ENCODE measurements at places on chromosomes 5 and 9.
A peak's percentile ranks its signal among the peaks of the same experiment; 100 is the strongest.

GRCh38 chr9:121350993-121351561 is 19.0 kb downstream of the STOM start:
- peak; percentile 20 for DNase-seq

- DNase-seq = no peak
Observed at GRCh38 chr9:78575771-78576170, 278.8 kb downstream of the PSAT1 start.

DNA sequence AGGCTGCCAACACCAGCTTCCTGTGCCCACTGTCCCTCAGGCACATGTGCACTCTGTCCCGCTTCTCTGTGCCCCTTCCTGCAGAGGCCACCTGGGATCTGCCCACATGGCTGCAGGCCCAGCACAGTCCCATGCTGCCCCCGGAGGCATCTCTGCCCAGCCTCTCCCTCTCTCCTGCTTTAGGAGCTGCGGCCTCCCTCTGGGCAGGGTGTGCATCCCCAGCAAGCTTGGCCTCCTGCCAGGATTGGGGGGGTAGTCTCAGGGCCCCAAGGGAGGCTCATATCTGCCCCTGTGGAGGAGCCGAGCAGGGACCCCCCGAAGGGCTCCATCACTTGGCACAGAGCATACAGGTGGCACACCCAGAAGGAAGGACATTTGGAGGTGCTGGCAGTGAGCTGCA is 24.8 kb downstream of the FLT4 start:
- DNase-seq = no peak

DNA sequence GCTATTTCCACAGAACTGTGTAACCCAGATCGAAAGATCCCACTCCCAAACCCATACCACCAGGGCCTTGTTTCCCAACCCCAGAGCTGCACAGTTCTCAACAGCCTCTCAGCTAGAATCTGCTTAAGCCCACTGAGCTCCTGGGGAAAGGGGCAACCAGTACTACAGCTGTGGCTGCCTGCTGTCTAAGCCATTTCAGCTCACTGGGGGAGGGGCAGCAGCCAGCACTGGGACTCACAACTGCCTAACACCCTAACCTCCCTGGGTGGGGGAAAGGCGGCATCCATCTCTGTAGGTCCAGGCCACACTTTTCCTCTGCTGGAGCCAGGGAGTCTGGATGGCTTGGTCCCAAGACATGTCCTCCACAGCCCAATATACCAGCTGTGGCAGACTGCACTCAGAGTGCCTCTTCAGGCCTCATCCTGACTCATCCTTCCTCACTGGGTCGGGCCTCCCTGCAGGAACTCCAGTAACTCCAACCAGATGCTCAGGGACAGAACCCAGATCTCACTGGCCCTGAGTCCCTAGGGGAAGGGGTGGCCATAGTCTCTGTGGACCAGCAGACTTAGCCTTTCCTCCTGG is 241.4 kb downstream of the HINT1 start:
- no peak for DNase-seq

GRCh38 chr9:133536080-133536479 is 1.6 kb downstream of the ADAMTSL2 start:
- DNase-seq = no peak

DNA sequence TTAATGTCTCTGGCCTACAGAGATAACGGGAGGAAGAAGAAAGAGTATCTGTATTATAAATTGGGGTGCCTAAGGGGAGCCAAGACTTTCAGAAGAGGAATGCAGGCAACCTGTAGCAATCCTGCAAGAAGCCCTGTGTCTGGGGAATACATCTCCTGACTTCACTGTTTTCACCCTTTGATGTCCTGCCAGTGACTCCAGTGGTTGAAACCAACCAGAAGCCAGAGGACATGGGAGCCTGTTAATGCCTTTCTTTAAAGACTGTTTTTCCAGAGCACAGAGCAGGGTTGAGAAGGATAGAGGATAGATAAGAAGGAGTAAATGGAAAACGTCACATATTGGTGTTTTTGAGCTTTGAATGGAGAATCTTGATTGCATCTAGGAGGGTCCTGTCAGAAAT is 151.2 kb downstream of the HACD4 start:
- DNase-seq = no peak

- DNase-seq = no peak
Observed at GRCh38 chr5:138662599-138662998, 87.4 kb upstream of the HSPA9 start.

DNA sequence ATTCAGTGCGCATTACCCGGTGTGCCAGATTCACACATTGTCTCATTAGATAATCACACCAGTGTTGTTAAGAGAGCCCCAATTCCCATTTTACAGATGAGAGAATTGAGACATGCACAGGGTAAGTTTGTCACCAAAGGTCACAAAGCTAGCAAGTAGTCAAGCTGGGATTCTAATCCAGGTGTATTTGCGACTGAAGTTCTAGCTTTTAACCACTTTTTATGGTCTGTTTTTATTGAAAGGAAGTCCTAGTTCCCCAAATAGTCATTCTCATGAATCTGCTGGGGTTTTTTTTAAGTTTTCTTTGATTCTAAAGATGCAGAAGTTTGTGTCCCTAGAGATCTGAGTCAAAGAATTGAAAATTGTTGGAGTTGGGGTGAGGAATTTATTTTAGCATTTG is 136.5 kb downstream of the DPYSL3 start:
- no peak for DNase-seq

DNA sequence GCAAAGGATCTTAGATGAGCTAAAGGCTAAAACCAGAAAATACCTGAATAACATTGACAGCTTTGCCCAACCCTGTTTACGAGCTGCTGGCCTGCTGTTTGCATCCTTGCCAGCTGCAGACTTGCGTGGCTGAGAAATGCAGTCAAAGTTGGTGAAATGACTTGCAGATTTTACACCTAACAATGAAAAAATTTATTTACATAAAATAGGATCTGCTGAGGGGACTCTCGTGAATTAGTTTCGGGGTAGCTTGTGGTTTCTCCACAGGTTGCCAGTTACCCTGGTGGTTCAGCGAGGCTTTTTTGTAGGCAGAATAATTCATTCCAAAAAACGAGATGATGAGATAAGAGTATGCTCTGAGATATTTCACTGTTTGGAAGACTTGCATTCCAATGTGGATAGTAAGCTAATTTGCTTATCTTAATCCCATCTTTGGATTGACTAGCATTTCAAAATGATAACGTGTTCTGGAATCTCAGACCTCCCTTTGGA is 65.7 kb upstream of the FANCC start:
- no peak for DNase-seq

GRCh38 chr9:121788686-121789366 is 137.4 kb downstream of the DAB2IP start:
- DNase-seq = no peak

GRCh38 chr5:80933036-80933435 is 27.1 kb upstream of the RASGRF2 start:
- DNase-seq = no peak

DNA sequence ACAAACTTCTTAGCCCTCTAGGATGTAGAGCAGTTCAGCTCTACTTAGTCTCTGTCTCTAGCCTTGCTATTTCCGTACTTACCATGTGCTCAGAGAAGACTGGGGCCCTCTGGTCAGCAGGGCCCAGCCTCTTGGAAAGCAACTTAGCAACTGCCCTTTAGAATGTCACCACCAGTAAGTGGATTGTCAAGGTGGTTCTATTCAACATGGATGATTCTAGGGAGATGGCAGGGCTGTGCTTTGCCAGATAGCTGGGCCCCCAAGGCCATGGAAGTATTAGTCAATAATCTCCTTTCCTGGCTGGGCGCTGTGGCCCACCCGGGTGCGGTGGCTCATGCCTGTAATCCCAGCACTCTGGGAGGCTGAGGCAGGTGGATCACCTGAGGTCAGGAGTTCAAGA is 177.6 kb upstream of the MVB12B start:
- no peak for DNase-seq

GRCh38 chr5:67246108-67246507 is 49.5 kb upstream of the CD180 start:
- no peak for DNase-seq

DNA sequence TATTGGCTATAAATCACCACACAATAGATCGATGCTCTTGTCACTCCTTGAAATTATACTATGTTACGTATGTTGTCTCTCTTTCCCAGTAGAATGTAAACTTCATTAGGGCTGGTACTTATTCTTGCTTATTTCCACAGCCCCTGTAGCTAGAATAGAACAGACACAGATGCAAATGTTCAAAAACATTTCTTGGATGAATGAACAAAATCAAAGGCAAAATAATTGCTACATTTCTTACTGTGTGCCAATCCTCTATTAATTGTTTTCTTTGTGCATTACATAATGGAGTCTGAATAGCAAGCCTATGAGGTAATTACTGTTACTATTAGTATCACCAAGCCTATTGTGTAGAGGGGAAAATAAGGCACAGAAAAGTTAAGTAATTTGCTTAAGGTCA is 725 bp upstream of the OR13C2 start:
- DNase-seq = no peak

DNA sequence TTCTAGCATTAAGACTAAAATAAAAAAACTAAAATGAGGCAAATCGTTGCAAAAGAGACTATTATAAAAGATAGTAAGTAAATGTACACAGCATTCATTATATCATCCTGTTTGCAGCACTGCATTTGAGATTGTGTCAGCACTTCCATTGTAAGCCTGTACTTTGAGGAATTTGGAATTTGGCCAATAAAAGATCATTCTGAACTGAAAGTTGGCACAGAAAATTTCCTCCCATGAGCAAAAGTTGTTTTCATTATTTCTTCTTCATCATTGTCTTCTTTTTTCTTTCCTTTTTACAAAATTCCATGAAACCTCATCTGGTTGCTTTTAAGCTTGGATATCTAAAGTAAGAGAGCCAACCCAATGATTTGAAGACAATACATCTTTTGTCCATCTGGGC is 199.3 kb upstream of the ADAMTSL1 start:
- no peak for DNase-seq

- no peak for DNase-seq
Observed at GRCh38 chr9:107094370-107094769, 188.7 kb upstream of the RAD23B start.

- no peak for DNase-seq
Observed at GRCh38 chr9:124527781-124528180, 20.6 kb upstream of the NR5A1 start.

GRCh38 chr9:93134015-93134739 is at the start of gene NINJ1:
TSS of gene NINJ1 (minus strand) at chr9:93134251. CDS start at chr9:93134217, 34 bp downstream.
- DNase-seq = peak; percentile 44

DNA sequence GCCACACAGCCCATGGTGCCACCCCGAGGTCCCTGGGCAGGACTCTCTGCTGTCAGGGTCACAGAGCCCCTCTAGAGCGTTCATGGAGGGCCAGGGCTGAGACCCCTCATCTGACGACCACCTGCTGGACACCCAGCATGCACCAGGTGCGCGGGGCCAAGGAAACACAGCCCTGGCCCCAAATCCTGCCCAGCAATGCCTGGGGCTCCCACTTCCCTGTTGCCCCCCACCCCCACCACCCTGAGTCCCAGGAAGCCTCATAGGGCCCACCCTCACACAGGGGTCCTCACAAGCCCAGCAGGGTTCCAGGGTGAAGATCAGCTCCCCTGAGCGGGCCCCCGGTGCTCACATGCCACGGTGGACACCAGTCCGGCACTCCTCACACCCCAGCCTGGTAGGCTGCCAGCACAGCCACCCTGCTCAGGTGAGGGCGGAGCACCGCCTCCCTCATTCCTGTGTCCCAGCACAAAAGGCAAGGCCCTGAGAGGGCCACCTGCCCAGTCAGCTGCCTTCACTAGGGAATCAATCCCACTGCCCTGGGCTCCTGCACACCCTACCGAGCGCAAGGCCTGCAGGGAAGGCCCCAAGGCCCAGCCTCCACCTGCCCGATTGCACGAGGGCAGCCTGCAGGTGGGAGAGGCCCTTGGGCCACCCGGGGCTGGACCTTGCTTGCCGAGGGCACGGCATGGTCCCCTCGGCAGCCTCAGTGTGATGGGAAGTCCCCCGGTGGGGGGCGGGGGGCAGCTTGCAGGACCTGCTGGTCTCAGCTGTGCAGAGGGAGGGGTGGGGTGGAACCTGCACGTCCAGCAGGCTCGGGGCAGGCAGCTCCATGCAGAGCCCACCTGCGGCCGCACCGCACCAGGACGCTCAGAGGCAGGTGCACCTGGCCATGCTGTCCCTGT is 56.4 kb upstream of the UBAC1 start:
- no peak for DNase-seq

DNA sequence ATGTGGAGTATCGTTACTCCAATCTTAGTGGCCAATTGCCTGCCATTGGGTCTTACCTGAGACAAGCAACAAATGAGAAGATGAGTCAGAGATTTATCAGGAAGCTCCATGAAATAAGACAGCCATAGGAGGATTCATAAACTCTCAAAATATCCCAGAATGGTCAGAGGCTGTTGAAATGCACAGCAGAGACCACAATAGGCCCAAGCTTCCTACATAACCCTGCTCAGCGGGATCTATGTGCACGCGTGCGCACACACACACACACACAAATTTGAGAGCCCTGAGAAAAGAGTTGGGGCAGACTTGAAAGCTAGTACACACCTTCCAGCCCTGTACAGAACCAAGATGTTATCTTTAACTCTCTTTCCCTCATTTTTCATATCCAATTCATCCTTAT is 9.8 kb downstream of the UIMC1 start:
- no peak for DNase-seq

GRCh38 chr5:173392172-173392571 is 64.0 kb upstream of the STC2 start:
- DNase-seq = no peak

DNA sequence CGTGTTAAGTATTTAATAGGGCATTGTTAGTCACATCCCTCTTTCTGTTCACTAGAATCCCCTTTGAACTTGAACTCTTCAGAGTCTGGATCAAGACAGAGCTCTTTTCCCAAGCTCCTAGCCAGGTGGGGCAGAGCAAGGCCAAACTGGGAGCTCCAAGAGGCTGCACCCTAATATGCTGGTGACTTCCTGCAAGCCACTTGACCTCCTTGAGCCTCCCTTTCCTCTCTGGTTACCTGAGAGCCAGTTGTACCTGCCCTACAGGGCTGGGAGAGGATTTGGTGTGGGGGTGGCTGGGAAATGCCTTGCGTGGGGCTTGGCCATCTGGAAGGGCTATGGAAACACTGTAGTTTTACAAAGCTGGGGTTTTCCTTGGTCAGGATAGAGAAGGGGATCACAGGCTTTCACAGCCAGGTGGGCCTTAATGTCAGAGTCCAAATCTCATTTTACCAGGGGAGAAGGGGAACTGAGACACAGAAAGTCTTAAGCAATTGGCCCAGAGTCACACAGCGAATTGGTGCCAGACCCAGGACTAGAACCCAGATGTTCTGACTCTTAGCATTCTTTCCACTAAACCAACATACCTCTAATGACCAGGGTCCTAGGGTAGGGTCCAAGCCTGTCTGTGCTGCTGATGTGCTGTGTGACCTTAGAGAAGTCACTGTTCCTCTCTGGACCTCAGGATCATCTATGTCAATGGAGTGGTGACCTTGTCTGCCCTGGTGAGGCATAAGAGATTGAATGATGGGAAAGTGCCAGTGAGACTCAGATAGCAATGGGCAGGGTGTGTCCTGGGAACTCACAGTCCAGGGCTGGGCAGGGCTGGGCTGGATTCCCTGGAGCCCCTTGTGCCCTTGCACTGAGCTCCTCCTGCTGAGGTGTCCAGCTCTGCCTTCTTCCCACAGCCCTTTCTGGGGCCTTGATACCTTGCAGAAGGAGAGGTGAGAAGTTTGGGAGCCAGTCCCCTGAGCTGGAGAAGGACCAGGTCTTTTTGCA is 35.8 kb downstream of the GSN start:
- no peak for DNase-seq
